ENCODE measurements at places on chromosomes 4 and X.

- no peak for DNase-seq
Measured at GRCh38 chr4:145602129-145602760, 16.9 kb upstream of the MMAA start.

DNA sequence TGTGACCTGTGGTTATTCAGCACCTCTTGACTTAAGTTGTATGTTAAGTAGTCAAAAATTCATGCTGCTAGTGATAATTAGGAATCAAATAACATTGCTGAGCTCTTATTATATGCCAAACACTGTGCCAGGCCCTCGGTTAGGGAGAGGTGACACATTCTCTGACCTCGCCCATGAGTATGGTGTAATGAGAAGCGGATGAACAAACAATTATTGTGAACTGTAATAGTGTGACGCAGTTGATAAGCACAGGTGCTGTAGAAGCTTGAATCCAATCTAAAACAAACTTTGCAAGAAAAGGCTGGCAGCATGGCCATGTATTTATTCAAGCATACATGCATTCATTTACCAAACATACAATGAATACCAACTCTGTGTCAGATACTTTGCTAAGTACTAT, 303.5 kb upstream of the HS3ST1 start:
- no peak for DNase-seq

DNA sequence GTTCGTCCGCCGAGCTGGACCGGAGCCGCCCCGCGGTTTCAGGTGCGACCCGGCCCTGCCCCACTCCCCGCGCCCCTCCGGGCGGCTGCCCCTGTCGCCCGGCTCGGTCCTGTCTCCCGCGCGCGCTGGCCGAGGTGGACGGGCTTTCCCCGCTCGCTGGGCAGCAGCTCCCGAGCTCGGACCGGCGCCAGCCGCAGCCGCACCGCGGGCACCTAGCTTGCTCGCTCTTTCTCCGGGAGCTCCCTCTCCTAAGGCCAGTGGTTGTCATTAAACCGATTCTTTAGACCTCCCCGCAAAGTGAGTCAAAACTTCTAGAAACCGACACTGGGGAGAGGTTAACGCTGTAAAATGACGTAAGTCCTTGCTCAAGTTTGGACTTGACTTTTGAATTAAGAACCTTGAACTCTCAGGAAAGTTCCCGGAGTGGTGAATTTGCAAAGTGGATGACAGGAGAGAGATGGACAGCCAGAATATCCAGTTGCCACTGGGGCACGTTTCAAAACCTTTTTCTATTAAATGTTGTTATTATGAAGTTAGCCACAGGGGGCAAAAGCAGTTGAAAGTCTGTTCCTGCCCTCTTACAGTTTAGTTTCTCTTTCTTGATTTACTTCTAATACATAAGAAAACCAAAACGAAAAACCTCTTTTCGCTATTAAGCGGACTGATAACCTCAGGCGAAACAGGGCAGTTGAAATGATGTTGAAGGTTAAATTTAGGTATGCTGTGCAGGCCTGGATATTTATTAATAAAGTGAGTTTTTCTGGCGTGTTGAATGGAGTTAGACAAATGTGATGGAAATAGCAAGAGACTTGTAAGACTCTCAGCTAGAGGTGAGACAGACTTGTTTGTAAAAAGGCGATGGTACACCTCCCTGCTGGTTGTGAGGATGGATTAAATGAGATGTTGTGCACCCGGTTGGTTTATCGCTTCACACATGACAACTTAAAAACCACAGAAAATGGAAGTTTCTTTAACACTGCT, 847 bp downstream of the PI4K2B start:
- DNase-seq: peak; percentile 49

GRCh38 chr4:88661739-88662138, 35.9 kb downstream of the NAP1L5 start:
- no peak for DNase-seq

DNA sequence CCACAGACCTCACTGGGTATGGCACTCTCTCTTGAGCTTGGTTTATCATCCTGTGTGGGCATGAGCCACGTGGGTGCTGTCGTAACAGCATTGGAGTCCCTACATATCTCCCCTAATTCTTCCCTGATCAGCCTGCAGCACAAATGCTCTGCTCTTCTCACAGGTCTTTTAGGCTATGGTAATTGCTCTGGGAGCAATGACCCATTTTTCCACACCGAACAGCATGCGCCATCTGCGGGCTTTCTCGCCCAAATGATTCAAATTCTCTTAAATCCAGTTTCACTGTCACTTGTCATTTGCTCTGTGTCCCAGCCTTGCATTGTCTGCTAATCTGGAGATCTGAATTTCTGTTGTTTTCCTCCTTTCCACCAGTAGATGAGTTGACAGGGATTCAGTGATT, 48.9 kb upstream of the GATB start:
- no peak for DNase-seq

DNA sequence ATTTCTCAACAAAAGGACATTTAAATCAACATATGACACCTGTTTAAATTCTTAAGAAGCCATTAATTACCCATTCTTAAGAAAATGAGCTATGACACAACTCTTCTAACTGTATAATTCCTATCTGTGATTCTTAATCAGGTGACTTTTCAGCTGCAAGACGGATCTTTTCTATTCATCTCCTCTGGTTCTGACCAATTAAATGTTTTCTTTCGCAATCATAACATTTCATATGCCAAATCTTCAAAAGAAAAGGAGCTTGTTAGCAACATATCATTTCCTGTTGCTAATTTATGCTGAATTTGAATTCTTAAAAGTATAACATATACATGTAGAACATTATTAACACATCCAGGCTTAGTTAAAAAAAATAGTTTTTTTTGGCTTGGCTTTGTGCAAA, 62.5 kb downstream of the SEL1L3 start:
- DNase-seq: no peak
